T-helper 1 cell (primary cell): ENCODE measurements at places on chromosomes 2 and 18.

- DNase-seq: no peak
Observed at GRCh38 chr2:128410035-128410757, 91.5 kb upstream of the HS6ST1 start.

DNA sequence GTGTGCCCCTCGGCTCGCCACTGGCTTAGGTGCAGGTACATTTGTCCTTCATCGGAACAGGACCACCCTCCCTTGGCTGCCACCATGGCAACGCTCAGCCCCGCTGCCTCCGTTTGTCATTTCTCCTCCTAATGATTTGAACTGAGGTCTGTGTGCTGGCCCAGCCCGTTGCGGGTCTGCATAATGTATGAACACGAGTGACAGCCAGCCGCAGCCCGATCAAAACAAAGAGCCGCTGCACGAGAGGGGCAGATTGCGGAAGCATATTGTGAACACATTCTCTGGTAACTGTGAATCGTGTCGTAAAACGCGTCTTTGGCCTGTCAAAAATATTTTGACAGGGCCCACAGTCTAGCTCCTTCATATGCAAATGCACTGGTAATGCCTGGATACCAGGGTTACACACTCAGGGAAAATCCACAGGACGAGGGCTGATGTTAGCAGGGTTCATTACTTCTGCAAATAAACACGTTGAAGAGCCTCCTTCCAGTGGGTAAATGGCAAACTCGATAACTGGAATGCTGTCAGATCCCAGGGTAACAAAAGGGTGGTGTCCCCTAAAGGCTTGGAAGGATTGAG is 137.0 kb downstream of the AGAP1 start:
- no peak for DNase-seq

GRCh38 chr18:7733642-7734041 is 166.5 kb downstream of the PTPRM start:
- DNase-seq: no peak

GRCh38 chr18:57833441-57834101 is 30.5 kb upstream of the ATP8B1 start:
- DNase-seq: no peak

DNA sequence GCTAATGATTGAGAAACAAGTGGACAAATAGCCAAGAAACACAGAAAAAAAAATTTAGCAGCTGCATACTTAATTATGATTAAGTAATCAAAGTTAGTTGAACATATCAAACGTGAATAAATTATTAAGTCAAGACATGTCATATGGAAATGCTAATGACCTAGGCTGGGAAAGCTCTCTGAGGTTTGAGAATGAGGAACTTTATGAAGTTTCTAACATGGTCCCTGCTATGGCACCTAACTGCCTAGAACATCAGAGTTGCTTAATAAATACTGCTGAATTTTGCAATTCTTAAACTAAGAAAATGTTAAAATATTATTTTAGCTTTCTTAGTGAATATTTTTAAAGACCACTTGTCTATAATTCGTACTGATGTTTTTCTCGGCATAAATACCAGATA is 99.8 kb downstream of the AFF3 start:
- DNase-seq: no peak

- no peak for DNase-seq
Observed at GRCh38 chr2:70467831-70468779, 85.5 kb downstream of the TGFA start.

DNA sequence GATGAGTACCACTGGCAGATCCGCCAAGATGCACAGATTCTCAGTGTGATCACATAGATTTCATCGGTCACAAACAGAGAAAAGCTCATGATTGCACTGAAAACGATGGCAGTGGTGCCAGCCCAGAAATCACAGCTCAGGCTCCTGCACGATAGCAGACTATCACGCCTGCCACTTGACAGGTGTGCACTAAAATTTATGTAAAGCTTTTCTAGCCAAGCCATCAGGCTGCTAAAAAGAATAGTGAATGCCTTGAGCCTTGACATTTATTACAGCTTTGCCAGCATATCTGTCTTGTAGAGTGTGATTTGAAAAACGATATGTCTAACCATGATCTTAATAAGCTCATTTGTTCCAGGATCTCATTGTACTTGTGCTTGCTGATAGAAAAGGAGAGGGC is 409.5 kb upstream of the CWC22 start:
- no peak for DNase-seq

DNA sequence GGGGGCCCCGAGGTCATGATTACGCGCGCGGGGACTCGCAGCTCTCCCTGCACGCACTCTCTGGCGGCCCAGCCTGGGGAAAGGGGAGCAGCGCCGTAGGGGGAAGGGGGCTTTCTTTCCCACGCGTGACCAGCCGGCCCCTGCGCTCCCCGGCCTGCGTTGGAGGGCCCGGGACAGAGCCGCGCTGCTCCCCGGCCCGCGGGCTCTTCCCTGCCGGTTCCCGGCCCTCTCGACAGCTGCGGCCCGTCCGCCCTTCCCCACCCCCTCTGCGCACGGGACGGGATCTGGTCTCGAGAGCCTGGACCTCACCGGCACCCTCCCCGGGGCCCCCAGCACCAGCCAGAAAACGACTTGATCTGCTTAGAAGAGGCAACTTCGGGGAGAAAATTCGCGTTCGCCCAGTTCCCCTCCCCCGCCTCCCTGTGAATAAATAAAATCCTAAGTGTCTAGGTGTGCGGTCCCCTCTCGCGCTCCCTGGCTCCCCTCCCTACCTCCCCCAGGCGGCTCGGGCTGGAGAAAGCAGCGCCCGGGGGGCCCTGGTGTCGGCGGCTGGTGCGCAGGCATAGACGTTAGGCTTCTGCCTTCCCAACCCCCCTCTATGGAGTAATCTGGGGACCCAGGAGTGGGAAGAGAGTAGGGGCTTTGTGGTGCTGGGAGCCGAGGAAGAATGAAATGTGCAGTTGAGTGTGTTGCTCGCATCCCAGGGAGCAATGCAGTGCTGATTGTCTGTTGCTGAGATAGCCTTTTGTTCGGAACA is 803 bp upstream of the FIGN start:
- DNase-seq: no peak

DNA sequence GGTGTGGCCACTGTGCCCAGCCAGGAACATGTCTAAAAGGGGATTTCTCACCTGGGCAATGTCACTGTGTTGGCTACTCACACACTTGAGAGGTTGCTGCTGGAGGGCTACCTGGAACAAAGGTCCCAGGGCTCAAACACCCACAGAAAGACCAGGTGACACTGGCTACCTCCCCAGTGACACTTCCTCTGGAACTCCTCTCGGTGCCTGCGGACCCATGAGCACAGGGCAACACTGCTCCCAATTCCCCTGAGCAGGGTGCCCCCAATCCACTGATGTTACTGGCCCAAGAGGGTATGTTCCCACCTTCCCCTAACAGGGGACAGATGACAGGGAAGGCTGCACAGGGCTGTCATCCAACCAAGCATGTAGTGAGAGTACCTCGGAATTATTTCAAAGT is 5.8 kb downstream of the NPPC start:
- DNase-seq: no peak

- DNase-seq: no peak
Observed at GRCh38 chr2:186440506-186440905, 45.6 kb upstream of the ZC3H15 start.

DNA sequence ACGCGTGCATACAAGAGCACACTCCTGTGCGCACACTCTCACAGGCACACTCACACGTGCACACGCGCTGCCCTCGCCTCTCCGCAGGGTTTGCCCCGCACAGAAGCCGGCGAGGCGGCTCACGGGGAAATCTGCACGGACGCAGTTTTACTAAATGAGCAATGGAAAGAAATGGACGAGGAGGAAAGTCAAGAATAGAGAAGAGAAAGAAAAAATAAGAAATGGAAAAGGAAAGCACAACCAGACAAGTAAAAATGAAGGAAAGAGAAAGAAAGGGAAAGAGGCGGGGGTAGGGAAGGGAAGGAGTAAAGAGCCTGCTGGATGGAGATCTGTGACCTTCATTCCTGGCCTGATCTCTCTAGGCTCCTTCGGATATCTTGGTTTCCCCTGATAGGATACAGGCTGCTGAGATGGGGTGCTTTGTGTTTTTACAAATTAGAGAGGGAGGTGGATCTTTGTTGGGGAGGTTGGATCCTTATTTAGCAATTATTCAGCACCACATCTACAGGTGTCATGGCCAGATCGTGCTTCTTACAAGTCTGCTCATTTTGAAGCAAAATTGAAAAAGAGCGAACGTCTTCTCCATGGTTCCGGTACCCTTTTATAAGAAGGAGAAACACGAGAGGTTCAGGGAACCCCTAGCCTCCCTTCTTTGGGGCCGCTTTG is 693 bp upstream of the LRP2 start:
- DNase-seq: no peak

GRCh38 chr2:73972846-73973245 is 11.9 kb upstream of the TET3 start:
- no peak for DNase-seq

- DNase-seq: no peak
Observed at GRCh38 chr18:68583685-68584084, 131.2 kb downstream of the TMX3 start.

- DNase-seq: no peak
Observed at GRCh38 chr18:13530879-13531387, 195.4 kb downstream of the FAM210A start.

DNA sequence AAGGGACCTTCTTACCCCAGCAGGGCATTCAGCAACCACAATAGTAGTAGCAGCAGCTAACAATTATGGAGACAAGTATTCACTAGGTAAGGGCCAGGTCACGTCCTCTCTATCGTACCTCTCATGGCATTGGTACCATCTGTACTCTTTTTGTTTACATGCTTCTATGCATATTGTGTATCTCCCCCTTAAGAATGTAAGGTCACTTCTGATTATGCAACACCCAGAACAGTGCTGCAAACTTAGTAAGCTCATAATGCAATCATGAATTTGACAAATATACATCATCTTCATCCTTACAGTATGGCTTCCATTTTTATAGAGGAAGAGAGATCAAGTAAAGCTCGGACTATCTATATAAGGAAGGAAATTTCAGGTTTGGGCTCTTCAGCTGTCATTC is 46.1 kb downstream of the SPRED2 start:
- DNase-seq: no peak
